ENCODE measurements at places on chromosomes 6 and 20.
A peak's percentile ranks its signal among the peaks of the same experiment; 100 is the strongest.

DNA sequence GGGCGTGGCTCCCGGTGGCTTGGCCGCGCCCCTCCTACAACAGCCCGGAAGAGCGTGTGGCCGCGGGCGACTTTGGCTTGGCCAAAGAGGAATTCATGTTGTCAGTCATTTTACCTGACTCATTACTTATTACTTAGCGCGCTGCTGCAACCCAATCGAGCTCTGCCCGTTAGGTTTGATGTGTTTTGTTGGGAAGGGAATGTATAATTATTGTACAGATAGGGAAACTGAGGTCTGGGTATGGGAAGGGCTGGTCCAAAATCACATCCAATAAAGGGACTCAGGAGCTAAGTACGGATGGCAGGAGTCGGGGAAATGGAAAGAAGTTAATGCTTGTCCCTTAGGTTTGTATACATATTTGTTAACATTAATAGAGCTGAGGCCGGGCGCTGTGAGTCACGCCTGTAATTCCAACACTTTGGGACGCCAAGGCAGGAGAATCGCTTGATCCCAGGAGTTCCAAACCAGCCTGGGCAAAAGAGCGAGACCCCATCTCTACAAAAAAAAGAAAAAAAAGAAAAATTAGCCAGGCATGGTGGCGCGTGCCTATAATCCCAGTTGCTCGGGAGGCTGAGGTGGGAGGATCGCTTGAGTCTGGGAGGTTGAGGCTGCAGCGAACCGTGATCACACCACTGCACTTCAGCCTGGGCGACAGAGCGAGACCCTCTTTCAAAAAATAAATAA, 639 bp upstream of the ZNF335 start:
- DNase-seq = no peak

DNA sequence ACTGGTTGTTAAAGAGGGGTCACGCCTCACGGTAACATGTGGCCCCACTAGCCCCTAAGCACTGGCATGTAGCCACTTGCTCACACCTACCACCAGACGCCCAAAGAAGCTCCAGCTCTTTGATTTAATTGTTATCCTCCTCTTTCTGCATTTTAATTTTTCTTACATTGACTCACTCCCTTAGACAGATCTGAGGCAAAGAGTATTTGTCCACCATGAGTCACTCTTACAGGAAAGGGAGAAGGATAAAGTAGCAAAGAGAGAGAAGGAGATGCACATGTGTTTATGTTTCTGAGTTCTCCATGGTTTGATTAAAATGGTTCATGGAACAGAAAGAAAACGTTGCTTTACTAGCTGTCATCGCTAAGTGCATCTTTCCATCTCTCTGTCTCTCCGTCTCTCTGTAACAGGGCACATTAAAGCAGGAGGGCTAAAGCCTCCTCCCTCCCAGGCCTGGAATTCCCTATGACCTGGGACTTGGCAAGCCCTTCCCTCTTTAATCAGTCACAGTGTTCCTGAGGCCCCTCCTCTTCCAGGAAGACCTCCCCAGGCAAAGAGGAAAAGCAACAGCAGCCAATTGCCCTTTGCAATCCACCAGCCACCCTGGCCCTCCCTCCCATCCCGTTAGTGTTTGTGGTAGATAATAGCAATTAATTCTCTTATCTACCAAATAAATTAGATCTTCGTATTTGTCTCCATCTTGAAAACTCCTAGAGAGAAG, 112.8 kb upstream of the TSHZ2 start:
- no peak for DNase-seq

DNA sequence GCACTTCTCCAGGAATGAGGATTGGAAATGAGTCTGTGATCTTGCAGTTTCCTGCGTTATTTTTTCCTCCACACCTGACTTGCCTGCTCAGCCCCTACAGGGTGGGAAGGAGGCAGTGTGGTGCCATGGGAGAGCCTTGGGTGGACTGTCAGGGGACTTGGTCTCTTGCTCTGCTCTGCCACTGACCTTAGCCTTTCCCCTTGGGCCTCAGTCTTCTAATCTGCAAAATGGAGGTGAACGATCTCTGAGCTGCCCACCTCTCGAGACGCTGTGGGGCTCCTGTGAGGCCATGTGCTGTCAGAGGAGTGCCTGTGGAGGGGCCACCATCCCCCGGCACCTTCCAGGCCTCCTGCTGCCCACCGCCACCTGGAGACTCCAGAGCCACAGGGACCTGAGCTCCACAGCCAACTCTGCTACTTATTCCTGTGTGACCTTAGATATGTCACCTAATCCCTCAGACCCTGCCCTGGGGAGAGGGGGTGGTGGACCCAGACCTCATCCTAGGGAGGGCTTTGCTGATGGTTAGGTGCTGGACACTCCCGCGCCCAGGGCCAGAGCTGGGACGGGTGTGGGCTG, 45.8 kb upstream of the MLN start:
- no peak for DNase-seq

DNA sequence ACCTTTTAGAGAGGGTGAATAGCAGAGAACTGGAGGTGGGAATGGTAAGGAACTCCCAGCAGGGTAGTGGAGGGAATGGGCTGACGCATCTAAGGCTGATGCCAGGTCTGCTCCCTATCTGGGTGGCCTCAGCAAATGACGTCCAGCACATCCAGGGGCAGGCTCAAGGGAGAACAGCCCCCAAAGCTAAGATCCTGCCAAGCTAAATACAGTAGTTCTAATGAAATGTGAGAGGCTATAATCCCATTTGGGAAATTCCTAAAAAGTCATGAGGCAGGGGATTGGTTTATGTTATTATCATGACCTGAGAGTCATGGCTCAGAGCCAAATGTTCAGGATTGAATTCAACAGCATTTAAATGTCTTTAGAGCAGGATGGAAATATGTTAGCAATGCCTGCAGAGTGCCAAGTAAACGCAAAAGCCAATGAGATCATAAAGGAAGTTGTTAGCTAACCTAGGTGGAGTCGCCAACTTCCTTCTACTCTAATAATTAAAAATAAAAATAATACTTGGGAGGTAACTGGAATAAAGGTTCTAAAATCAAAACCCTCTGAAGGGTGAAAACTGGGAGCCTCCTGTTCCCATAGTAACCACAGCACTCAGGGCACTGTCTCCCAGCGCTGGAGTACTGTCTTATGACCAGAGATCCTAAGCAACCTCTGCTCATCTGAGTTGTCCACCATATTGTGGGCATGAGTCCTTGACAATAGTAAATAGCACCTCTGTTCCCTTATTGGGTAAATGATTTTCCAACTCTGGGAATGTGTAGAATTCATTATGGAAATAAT, 34.8 kb downstream of the IYD start:
- no peak for DNase-seq

GRCh38 chr6:131231103-131231502, 95.8 kb downstream of the AKAP7 start:
- DNase-seq = no peak

- no peak for DNase-seq
Measured at GRCh38 chr6:137804637-137805036, 62.4 kb upstream of the TNFAIP3 start.

DNA sequence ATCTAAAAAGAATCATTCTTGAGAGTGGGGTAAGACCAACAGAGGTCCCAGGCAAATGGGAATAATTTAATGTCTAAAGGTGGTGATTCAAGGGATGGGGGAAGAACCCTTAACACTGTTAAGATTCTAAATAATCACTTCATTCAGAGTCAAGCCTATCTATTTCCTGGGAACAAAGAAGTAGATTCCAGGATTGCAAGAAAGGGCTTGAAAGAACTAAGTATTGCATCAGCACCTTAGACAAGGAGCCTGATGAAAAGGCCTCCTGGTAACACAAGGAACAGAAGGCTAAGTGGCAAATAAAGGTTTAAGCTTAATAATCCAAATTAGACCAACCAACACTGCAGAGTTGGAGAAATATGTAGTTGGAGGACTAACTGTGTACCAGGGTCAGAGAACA, 620.7 kb upstream of the BTBD3 start:
- peak; percentile 35 for DNase-seq

DNA sequence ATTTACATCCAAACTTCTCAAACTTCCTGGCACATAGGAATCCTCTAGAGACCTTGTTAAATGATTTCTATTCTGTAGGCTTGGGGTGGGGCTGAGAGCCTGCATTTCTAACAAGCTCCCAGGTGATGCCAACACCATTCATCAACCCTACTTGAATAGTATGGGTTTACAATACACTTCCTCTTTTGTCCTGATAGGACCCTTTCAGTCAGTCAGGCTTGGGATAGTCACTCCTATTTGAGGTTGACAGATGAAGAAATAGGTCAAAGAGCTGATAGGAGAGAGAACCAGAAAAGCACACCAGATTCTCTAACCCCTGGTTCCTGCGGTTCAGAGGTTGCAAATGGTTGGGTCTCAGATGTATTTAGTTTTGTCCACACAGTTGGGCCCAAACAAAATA, 273.4 kb downstream of the TSHZ2 start:
- DNase-seq = peak; percentile 27

DNA sequence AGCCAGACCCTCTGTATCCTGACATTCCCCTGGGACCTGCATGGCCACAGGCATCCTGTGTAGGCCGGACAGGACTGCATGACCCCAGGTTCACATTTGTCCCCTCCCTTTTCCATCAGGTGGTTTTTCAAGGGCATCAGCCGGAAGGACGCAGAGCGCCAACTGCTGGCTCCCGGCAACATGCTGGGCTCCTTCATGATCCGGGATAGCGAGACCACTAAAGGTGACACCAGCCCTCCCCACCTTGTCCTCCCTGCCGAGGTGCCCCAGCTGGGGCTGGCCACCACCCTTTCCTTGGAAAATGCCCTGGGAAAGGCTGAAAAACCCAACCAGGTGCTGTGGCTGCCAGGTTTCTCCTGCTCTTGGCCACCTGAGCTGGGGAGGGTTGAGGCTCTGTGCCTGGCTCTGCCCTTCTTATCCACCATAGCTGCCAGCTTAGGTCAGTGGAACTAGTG, 27.6 kb downstream of the HCK start:
- no peak for DNase-seq

- DNase-seq = no peak
Measured at GRCh38 chr6:74717591-74717990, 488.3 kb downstream of the COL12A1 start.

GRCh38 chr6:135323202-135323668, 142.1 kb downstream of the MYB start:
- peak; percentile 100 for DNase-seq

DNA sequence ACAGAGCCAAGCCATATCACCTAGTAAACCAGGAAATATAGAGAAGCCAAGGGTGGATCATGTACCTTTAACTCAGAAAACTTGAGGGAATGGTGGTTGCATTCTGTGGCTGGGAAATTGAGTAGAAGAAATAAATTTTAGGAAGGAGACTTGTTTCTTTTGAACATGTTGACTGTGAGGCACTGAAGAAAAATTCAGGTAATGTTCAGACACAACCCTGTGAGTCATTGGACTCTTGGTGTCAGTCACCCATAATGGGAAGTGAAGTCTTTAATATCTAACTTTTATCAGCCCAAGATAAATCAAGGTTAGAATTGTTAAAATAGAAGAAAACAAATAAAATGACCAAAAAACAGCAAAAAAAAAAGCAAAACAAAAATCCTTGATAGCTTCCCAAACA, 98.8 kb upstream of the GRIK2 start:
- DNase-seq = no peak

DNA sequence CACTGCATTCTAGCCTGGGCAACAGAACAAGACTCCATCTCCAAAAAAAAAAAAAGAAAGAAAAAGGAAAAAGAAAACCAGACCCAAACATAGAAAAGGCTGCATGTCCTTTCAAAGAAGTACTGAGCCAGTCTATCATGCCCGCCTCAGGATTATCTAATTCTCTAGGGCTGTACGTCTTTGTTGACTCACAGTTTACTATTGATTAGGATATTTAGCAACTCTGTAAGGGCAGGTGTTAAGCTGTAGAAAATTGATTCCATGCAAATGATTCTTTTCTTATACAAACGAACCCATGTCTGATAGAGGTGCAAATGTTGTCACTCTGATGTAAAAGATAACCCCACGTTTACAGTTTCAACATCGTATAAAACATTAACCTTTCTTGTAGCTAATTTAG, 209.0 kb downstream of the TTLL2 start:
- DNase-seq = no peak

GRCh38 chr6:42380228-42380979, 71.3 kb downstream of the TRERF1 start:
- DNase-seq = no peak

DNA sequence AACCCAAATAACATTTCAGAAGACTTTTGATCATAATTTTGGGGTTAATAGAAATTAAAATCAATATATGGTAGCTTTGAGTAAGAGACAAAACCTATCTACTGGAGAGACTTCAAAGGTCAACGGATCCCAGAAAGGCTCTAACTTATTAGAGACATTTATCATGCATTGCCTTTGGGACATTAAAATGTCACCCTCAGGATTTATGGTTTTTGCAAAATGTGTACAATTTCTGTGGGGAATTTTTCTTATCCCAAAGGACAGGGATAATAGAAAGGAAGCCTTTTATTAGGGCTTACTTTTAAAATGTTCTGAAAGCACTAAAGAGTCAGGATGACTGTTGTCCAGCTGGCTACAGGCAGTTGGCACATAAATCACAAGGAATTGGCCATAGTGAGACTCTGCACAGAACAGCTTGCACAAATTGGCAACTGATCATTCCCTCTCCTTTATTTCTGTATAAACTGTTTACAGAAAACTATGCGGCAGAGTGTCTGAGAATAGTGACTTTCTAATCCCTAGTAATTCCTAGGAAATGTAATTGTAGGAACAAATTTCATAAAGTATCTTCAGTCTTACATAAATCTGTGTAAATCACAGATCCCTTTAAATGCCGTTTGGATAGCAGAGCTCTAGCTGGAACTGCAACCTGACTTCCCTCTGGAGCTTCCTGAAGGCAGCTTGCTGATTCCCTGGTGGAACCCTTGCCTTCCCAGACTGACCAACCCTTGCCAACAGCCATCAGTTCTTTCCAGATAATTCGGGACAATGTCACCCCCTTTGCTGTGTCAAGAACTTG, 201.1 kb upstream of the PREP start:
- no peak for DNase-seq

DNA sequence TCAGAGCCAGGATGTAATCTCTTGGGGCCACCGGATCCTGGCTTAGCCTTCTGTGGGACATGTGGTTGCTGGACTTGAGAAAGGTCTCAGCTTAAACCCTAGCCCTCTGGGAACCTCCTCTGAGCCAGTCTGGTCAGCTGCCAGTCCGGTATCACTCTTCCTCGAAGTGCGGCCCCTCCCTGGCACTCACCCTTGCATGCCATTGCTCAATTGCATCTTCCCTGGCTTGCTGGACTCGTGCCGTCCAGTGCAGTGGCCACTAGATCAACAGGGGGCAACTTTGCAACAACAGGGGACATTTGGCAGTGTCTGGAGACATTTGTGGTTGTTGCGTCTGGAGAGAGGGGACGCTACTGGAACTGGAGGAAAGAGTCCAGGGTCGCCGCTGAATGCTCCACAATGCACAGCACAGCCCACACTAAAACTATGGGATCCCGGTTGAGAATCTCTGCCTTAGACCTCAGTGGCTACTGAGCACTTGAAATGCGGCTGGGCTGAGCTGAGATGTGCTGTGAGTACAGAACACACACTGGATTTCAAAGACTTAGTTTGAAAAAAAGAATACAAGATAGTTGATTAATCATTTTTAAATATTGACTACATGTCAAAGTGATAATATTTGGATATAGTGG, 152.1 kb downstream of the TFAP2C start:
- no peak for DNase-seq

- no peak for DNase-seq
Measured at GRCh38 chr6:93163146-93163545, 256.2 kb downstream of the EPHA7 start.

All from OCI-M1 (cell line).